ENCODE measurements at places on chromosomes 5 and 9.
A peak's percentile ranks its signal among the peaks of the same experiment; 100 is the strongest.

DNA sequence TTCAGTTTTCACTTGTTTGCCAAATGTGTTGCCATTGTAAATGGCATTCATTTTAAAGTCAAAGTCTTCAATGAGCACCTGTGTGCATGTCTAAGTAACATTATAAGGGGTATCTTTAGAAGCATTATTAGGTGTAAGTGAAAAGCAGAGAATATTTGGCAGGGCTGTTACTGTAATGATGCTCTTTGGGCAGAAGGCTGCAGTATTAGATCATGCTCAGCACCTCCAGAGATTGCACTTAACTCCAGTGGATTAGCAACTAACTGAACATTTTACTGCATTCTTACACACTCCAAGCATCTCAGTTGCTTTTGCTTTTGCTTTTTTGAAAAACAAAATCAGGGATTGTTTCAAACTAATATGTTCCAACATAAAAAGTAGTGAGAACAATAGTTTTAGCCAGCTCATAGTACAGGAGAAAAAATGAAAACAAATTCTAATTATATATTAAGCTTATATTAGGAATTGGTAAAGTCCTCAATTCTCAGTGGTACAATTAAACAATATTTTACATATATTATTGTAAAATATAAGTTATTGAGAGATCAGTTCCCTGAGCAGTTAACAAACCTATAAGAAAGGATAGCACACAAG is 1740.9 kb upstream of the CDH9 start:
- DNase-seq = no peak

DNA sequence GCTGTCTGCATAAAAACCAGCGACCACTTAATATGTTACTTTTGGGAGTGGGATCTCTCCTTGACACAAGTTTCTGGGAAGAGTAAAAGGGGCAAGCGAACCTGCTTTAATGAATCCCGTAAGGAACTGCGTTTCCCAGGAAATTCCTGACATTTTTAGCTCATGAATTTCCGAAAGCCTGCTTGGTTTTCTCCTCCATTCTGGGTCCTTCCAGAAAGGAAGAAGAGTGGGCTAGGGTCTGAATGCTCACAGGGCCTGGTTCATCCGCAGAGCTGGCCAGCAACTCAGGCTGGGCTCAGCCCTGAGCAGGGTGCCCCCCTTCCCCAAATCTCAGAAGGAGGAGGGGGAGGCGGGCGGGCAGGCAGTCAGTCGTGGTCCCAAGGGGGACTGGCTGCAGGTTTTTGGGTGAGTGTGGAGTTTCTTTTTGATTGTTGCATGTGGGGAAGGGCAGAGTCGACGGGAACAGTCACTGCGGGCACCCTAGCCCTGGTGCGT is 1.2 kb upstream of the PURA start:
- peak; percentile 31 for DNase-seq

- DNase-seq = no peak
Measured at GRCh38 chr9:93945400-93946337, 9.5 kb downstream of the BARX1 start.

GRCh38 chr9:35615981-35616680 is 2.1 kb downstream of the CD72 start:
- DNase-seq = no peak

DNA sequence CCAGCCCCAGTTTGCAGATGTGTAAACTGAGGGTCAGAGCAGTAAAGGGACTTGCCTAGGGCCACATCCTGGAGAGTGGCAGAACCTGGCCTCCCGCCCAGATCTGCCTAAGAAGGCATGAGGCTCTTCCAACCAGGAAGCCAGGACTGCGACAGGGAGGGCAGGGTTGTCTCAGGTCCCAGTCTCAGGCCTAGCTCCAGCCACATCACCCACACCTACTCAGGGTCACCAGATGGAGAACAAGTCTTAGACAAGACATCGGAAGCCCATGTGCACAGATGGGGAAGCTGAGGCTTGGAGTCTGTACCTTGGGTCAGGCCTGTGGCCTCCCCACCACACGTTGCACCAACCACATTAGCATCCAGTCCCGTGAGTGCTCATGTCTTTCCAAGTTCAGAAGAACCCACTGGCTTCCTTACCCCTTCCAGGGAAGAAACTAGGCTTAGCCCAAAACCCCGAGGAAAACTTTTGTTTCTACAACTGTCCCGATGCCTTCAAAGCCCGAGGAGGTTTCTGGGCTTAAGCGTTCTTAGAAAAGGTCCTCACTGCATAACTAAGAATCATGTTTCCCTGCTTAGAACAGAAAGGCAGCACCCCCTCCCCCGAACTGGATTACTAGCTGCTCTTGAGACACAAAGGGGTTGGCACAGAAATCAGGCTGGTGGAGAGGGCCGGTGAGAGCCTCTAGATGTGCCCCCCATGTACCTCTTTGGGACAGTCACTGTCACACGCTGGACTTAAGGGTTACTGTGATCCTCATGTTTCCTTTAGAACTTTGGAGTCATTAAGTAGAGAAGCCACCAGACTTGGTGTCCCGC is 2.2 kb downstream of the FAM78A start:
- no peak for DNase-seq

DNA sequence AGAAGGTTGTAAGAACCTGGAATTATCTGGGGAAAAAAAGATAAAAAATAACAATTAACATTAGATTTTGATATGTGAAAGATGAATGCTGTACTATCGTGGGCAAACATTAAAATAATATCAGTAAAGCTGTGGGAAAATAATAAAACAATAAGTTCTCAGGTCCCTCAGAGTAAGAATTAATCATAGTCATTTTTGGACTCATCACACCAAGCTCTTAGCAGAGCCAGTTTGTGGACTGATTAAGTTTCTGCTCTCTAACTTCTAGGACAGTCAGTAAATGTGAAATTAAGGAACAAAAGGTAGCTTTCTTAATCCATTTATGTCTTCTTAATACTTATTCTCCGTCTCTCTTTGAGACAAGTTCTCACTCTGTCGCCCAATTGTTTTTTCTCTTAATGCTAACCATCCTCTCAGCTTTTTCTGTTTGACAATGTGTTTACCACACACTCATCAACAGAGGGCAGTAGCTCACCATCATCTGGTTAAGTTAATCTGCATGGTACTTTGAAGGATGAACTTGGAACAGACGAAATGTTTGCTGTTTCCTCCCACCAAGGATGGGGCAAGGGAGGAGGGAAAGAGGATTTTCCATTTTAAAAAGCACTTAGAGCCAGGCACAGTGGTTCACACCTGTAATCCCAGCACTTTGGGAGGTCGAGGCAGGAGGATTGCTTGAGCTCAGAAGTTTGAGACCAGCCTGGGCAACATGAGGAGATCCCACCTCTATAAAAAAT is 5.3 kb upstream of the ACO1 start:
- peak; percentile 65 for DNase-seq

GRCh38 chr5:157665467-157666070 is 5.8 kb upstream of the C5orf52 start:
- no peak for DNase-seq

DNA sequence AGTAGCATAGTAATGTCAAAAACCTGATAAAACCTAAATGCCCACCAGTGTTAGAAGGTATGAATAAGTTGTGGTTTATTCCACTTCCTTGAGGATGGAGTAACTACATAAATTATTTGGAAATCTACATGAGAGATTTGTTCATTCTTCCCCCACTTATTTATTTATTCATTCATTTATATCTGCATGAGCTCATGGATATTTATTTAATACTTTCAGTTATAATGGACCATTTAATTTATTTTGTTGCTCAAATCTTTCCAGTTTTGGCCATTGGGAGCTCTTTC is 223.8 kb upstream of the S1PR3 start:
- DNase-seq = no peak

- no peak for DNase-seq
Measured at GRCh38 chr5:179975713-179976134, 68.0 kb upstream of the TBC1D9B start.

DNA sequence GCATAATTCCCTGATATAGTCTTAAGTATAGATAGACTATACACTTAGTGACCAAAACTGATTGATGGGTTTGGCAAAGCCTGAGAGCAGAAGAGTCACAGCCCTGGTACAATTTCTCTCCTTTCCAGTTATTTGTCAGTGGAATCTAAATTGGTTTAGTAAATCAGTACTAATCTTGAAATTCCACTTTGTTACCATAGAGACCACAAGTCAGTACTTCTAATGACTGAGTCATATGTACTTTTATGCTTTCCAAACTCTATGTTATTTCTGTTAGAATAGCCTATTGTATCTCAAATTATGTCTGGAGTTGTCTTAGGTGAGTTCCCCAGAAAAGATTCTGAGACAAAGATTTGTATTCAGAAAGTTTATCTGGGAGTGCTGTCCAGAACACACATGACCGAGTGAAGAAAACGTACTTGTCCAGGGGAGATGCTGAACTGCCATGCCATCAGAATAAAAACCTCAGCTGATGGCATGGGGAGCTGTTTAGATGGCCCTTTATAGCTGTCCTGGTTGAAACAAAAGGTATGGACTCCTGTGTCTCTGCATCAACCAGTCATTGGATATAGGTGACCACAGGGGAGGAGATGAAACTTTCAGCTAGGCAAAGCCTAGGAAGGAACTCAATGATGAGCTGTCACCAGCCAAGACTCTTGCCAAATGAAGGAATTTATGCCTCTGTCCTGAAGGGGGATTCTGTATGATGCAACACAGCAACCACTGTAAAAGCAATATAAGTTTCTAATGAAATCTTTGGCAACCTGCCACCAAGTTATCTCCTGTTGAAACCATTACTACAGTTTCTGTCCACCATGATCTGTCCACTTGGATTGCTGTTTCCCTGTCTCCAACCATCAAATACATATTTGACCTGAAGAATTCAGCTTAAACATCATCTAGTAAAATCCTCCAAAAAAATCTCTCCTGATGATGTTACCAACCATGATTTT is 18.0 kb upstream of the SMC2 start:
- no peak for DNase-seq

GRCh38 chr9:16215353-16215680 is 655.2 kb downstream of the BNC2 start:
- no peak for DNase-seq

- DNase-seq = no peak
Measured at GRCh38 chr5:153562189-153562588, 71.7 kb downstream of the GRIA1 start.

- peak; percentile 73 for DNase-seq
Measured at GRCh38 chr9:125700791-125701190, 6.2 kb downstream of the MAPKAP1 start.

- no peak for DNase-seq
Measured at GRCh38 chr9:107992271-107992670, 502.7 kb upstream of the KLF4 start.

- DNase-seq = peak; percentile 82
Measured at GRCh38 chr9:129597355-129598088, 23.4 kb downstream of the C9orf50 start.

- no peak for DNase-seq
Measured at GRCh38 chr9:32873553-32873952, 90.2 kb downstream of the TMEM215 start.

- no peak for DNase-seq
Measured at GRCh38 chr9:126578029-126578428, 35.7 kb upstream of the LMX1B start.

DNA sequence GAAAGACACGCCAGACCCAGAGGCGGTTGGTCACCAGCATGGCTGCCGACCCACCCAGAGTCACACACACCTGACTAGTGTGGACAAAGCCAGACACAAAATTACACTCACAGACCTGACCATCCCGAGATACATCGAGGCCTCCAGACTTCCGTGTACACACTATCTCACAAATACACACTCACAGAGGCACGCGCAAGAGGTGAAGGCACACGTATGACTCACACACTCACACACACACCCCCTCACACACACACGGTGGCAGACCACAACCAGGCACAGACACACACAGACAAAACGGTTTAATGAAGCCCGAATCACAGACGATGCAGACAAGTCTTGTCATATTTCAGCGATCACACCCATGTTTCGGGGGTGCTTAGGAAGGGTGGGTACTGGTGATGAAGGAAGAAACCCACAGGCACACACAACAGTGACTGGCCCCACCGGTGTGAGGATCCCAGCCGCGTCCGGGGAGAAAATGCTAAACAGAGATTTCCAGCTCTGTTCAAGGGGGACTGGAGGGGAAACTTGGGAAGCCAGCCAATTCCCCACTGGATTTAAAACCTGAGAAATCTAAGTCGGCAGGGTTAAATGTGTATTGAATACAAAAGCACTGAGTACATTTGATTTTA is 51.3 kb downstream of the CRB2 start:
- no peak for DNase-seq

DNA sequence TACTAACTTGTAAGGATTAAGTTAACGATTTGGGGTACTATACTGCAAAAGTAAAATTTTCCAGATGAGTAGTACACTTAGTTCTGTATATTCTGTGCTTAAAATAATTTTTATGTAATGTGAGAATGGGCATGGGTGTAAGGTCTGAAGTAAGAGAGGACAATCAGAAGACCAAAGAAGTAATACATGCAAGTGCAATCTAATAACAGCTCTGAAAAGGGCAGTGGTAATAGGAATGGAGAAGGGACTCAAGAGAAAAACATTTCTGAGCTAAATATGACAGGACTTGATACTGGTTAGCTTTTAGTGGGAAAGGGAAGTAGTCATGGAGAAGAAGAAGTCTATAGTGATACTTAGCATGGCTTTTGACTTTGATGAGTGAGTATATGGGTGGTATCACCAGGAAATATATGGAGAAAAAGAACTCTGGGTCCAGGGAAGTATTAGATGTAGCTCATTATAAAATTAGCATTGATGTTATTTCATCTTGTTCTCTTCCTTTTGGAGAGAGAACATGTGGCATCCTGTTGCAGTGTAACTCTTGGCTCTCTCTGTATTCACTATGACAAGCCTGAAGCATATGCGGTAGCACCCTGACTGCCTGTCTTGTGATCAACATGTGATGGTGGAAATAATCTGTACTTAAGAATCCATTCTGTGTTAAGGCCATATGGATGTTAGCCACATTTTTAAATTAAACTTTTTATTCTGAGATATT is 60.5 kb downstream of the ERCC6L2 start:
- DNase-seq = no peak

GRCh38 chr5:64773533-64773932 is 4.8 kb downstream of the CWC27 start:
- DNase-seq = no peak

GRCh38 chr5:11121885-11122284 is 360.9 kb upstream of the DAP start:
- no peak for DNase-seq

GRCh38 chr9:20065796-20066700 is 277.2 kb upstream of the SLC24A2 start:
- no peak for DNase-seq

DNA sequence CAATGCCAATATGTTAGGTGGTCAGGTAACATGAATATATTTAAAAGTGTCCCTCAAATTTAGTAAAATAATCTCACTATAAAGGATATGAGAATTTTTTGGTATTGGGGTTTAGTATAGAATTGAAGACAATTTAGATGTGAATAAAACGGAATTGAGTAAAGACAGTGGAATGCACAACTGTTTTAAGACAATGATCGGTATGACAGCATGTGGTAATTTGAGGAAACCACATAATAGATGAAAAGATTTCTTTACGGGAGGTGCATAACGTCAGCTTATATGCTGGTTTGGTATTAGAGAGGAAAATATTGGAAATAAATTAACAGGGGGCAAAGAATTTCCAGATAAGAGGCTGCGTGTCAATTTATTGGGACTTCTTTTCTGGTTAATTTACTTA is 1043.2 kb downstream of the CDH18 start:
- no peak for DNase-seq
